ENCODE measurements at places on chromosomes 7 and 10. TPM values are rescaled to one million over a fixed set of nuclear protein-coding genes. Genes with fewer than 3 reads are reported as not detected.

The SPDYE16 gene
- polyA plus RNA-seq, result 0.08 TPM

GRCh38 chr10:62618576-62619412 is 185.7 kb upstream of the ADO start:
- no peak for DNase-seq

The MYOF gene
- polyA plus RNA-seq, result 0.40 TPM

The OIT3 gene
- not detected for polyA plus RNA-seq

DNA sequence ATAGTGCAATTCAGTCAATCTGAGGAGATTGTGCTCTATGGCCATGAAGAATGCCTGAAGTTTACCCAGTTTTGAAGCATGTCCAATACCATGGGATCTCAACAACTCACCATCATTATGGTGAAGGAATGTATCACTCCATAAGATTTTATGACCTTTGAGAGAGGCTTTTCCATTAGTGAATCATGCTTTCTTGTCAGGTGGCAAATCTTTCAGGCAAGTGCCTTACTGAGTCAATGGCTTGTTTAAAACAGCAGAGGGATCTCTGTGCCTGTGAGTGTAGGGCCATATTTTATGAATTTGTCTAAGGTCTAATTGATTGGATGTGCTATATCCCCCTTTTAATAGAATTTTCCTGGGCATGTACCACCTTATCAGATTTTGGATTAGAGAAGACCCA is 131.5 kb downstream of the CCDC7 start:
- DNase-seq, result no peak

DNA sequence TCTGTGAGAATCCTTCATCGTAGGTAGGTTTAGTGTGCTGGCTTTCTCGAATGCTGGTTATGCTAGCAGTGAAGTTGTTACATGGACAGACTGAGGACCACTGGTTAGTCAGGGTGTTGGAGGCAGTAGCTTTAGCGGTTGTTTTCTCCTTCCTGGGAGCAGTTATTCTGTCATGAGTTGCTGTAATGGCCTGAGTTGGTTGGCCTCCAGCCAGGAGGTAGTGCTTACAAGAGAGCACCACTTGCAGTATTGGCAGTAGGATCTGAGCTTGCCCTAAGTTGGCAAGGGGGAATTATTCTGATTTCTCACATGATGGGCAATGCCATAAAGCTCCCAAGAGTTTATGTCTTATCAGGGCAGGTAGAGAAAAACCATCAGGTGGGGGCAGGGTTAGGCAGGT is 58.0 kb downstream of the IPMK start:
- DNase-seq, result no peak

GRCh38 chr10:3292636-3293035 is 120.1 kb upstream of the PITRM1 start:
- DNase-seq, result no peak

DNA sequence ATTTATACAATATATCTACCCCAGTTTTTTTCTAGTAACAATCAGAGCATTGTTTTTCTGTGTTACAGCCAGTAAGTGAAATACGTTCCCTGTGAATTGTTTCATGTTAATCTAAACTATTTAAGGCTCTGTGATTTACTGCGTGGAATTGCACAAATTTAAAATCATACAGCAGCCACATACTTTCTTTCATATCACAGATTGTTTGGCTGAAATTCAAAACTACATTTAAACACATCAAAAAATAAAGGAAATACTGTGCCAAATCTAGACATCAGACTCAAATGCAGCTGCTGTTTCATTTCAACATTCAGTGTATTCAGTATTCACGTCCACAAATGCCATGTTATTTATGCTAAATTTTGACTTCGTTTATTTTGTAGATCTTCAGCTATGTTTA is 242.6 kb upstream of the HGF start:
- DNase-seq, result no peak

- no peak for DNase-seq
Observed at GRCh38 chr10:12466704-12467305, 117.5 kb downstream of the CAMK1D start.

The CPA4 gene
- polyA plus RNA-seq, result not detected

DNA sequence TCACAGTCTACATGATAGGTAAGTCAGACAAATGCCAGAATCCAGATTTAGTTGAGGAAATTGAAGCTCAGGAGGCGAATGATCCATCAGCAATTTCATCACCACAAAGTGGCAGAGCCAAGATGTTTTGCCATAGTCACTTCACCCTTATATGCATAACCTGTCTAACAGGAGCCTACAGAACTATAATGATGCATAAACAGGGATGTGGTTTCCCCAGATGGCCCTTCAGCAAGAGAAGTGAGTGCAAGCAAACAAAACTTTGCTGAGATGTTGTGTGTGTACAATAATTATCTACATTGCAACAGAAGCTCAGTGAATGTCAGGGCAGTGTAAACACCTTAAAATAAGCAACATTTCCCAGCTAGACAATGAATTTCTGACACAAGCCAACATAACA is 28.6 kb downstream of the PON3 start:
- no peak for DNase-seq

DNA sequence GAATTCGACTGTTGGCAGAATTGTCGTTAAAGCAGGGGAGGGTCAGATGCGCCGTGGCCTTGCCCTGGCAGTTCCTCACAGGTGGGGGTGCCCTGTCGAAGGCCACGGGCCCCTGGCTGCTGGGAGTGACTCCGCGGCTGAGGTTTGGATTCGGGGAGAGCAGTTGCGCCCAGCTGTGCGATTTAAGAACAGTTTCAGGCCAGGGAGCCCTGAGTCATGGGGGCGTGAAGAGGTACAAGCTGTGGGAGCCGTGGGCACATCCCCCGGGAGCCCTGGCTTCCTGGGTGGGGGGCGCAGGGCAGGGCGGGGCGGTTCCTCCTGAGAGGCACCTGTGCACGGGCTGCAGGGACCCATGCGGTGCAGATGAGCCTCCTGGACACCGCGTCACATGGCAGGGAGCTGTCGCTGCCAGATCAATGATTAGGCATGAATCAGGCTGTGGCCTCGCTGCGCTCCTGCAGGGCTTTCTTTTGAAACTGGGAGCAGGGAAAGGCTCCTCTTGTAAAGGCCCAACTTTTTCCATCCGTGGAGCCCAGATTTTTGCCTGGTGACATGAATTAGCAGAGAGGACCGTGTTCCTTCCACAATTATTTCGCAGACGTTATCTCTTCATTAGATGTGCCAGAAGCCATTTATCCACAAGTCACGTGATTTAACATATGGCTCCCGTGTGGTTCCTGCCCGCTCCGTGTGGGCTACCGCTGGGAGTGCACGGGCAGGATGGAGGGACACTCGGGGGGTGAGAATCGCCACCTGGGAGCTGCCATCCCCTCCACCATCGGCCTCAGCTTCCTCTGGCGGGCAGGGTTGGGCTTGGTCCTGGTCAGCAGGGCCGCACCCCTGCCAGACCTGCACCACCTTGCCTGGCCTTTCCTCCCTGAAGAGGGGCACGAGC is 918 bp downstream of the PWWP2B start:
- peak; percentile 78 for DNase-seq

GRCh38 chr7:130622866-130623265 is 45.7 kb downstream of the COPG2 start:
- no peak for DNase-seq

- DNase-seq, result no peak
Observed at GRCh38 chr10:49393757-49394156, 2.1 kb downstream of the DRGX start.

- DNase-seq, result no peak
Observed at GRCh38 chr7:69638674-69639073, 40.4 kb downstream of the AUTS2 start.

- no peak for DNase-seq
Observed at GRCh38 chr7:7799138-7799537, 80.7 kb upstream of the RPA3 start.

DNA sequence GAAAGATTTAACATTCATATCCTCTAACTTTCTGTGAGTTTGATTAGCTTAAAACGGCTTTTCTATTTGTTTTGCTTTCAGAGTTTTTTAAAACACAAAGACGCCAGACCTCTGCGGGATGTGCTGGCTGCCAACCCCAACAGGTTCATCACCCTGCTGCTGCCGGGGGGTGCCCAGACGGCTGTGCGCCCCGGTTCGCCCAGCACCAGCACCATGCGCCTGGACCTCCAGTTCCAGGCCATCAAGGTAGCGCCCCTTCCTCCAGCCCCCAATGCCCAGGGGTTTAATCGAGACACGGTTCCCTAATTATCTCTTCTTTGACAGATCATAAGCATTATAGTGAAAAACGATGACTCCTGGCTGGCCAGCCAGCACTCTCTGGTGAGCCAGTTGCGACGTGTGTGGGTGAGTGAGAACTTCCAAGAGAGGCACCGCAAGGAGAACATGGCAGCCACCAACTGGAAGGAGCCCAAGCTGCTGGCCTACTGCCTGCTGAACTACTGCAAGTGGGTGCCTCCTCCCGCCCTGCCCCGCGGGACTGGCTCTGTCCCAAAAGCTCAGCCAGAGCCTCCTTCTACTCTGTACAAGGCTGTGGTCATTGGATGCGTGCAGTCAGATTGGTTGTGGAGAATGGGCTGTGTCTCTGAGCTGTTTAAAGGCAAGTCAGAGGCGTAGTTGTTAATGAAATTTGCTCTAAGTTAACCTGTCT is 71.2 kb downstream of the TRRAP start:
- DNase-seq, result no peak
